ENCODE measurements at places on chromosomes 1 and 21.

DNA sequence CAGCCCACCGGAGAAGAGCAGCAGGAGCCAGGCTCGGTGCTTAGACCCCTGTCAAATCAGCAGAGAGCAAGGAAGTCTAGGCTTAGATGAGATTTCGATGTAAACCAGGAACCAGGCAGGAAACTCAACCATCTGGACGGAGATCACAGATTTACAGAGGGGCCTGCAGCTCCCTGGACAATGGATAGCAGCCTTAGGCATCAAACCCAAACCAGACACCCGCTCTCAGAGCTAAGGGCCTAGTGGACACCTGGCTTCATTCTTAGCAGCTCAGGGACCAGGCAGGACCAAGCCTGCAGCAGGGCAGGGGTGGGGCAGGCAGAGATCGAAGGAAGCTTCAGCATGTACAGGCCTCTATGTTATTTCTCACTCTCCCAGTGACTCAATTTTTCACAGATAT, 127.8 kb upstream of the FMN2 start:
- no peak for DNase-seq

GRCh38 chr21:36241717-36242116, 78.3 kb upstream of the MORC3 start:
- DNase-seq: no peak

DNA sequence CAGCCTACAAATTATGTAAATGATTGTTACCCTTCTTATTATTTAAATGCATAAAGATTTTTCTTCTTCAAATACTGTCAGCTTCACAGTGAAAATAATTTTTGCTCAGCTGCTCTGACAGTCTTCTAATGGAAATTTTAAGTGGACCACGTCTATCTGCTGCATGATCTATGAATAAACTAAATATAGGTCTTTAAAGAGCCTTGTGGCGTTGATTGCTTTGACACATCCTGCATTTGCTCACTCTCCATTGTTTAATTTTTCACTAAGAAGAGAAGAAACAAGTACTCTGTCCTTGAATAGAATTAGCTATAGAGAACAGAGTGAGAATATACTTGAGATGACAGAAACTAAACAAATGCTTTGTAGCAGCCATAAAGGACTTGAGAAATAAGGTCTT, 826.1 kb downstream of the MRPL39 start:
- no peak for DNase-seq

DNA sequence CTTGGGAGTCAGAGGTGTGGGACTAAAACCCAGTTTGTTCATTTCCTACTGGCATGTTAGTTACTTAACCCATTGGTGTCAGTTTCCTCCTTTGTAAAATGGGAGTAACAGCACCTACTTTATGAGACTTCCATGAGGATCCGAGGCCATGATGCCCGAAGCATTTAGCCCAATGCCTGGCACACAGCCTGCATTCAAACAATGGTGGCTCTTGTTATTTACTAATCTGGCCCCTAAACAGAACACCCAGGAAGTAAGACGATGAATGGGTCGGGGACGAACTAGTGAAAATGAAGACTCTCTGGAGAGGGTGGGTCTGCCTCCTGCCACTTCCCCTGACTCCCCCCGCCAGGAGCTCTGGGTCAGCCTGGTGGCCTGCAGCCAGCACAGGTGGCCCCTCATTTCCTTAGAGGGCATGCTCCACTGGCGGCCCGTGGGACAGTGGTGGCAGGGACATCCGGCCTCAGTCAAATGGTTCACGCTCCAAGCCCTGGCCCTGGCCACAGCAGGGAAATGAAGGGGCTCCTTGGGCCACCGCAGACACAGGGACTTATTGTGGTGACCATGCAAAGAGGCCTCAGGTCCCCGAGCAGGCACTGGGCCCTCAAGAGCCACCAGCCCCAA, 9.5 kb upstream of the TAS1R2 start:
- no peak for DNase-seq

DNA sequence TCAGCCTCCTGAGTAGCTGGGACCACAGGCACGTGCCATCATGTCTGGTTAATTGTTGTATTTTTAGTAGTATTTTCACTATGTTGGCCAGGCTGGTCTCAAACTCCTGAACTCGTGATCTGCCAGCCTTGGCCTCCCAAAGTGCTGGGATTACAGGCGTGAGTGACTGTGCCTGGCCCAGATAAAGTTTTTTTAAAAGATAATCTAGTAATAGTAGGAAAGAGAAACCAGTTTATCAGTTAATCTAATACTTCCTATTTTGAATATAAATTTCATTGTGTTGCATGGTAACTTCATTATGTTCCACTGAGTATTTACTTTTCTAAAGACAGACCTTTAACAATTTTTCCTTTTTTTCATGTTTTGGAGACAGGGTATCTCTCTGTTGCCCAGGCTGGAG, 10.0 kb downstream of the RABGAP1L start:
- DNase-seq: no peak

- no peak for DNase-seq
Observed at GRCh38 chr1:53693339-53693738, 45.6 kb downstream of the GLIS1 start.

DNA sequence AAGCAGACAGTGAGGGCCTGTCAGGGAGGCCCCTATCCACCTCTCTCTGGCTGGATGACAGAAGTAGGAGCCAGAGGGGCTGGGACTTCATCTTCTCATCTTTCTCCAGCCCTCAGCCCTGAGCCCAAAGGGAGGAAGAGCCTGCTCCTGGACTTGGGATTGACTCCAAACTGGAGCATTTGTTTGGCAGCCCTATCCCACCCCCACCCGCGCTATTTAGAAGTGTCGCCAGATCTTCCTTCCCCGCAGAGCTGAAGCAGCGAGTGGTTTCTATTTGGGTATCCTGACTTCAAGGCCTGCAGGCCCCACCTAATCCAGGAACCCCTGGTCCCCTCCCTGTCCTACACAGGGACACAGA, 9.6 kb downstream of the NES start:
- no peak for DNase-seq

DNA sequence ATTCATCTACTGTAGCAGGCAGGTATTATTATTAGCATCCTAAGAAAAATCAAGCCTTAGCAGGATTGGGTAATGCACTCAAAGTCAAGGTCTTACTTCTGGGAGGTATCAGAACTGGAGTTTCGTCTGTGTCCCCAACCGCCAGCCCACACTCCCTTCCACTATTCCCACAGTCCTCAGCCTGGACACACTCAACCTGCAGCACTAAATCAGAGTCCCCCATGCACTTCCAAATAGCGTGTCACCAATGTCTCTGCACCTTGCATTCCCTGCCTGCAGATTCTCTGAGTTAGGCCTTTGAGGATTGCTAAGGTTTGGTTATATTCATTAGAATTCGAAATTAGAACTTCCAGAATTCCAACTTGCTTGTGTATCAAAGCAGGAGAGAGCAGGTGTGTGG, 3.9 kb downstream of the LYPD8 start:
- no peak for DNase-seq

- no peak for DNase-seq
Observed at GRCh38 chr1:10620776-10621175, 146.0 kb downstream of the PEX14 start.

DNA sequence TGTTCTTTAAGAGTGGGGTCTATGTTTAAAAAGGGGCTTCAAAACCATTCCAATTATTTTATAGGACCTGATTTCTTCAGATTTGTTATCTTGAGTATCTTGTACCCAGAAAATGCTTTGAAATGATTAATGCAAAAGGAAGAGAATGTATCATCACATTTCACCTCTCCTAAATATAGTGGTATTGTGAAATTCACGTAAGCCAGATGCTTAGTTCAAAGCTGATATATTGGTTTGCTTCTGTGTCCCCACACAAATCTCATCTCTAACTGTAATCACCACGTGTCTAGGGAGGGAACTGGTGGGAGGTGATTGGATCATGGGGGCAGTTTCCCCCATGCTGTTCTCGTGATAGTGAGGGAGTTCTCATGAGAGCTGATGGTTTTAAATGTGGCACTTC, 8.5 kb downstream of the SOAT1 start:
- DNase-seq: no peak

GRCh38 chr1:94599095-94599813, 57.7 kb upstream of the F3 start:
- no peak for DNase-seq

DNA sequence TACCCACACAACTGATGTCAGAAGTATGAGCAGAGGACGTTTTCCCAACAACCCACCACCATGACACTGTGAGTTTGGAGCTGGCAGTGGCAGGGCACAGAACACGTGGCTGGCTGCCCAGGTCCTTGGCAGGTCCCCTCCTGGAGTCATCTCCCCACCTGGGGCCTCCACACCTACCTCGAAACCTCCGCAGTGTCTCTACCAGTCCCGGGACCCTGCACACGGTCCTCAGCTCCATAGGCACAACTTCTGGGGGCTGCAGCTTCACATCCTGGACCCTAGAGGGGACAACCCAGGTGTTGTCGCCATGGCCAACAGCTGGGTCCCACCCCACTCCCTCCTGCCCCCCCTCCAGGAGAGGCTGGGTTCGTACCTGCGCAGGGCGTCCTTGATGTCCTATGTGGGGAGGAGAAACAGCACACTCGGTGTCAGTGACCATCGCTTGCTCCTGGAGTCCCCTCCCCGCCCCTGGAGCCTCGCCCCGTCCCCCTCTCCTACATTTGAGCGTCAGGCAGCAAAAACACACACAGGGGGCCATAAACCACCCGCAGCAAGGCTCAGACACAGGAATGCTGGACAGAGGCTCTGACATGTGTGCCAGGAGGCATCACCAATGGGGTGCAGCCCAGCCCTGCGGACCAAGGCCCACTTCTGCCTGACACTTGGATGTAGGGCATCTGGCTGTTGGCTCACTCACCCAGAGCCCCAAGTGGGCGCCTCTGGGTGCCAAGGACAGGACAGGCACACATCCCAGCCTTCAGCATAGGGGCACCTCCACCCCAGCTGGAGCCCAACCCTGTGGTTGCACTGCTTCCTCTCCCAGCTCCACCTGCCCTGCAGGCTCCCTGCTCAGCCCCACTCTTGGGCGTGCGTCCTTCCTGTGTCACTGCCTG, 9.6 kb downstream of the TRIM11 start:
- DNase-seq: no peak

DNA sequence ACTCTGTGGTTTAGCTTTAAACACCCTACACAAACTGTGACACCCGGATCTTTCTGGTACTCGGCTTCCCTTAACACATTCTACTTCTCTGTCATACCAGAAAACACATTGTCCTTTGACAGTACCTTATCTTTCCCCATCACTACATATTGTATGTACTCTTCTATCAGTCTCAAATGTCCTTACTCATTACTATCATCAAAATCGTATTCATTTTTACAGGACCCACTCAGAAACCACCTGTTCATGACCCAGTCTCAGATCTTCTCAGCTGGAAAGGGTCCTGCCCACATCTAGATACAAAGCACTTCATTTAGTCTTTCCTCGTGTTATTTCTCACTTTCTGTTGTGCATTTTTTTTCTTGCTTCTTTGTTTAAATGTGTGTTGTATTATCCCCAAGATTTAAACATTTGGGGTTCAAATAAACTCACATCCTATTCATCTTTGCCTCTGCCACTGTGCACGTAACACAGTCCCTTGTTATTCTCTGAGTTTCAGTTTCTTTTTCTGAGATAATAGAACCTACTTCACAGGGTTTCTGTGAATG, 27.7 kb downstream of the CD34 start:
- DNase-seq: no peak

DNA sequence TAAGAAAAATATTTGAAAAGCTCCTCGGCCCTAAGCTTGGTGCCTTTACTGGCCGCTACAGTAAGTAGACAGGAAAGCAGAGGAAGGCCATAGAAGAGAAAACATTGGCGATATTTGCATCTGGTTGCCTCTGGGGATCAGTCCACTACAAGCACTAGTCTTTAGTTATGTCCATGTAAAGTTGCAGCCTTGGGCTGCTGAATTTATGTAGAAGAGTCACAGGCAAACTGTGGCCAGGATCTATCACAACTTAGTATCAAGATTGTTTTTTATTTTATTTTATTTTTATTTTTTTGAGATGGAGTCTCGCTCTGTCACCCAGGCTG, 228.7 kb upstream of the CAMK1G start:
- no peak for DNase-seq

- DNase-seq: no peak
Observed at GRCh38 chr1:158333405-158334155, 2.2 kb upstream of the CD1B start.

DNA sequence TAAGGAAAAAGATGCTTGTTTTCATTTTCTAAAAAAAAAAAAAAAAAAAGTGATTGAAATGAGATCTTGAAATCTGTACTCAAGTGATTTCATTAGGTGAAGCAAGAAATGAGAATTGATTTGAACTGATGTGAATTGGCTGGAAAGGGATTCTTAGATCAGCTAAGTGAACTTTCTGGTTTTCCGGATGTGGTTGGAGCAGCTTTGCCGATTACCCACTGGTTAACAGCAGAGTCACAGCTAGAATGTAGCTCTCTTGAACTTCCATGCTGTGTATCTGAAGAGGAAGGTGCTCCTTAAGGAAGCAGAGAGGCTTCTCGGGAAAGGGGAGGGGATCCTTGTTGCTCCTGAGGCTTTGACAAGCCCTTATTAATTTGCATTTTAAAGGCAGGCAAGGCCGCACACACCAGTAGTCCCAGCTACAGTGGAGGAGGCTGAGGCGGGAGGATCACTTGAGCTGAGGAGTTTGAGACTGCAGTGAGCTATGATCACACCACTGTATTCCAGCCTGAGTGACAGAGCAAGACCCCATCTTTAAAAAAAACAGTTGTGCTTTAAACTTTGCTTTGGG, 28.7 kb upstream of the PWP2 start:
- DNase-seq: no peak

- DNase-seq: no peak
Observed at GRCh38 chr1:231940116-231940515, 313.5 kb downstream of the DISC1 start.

DNA sequence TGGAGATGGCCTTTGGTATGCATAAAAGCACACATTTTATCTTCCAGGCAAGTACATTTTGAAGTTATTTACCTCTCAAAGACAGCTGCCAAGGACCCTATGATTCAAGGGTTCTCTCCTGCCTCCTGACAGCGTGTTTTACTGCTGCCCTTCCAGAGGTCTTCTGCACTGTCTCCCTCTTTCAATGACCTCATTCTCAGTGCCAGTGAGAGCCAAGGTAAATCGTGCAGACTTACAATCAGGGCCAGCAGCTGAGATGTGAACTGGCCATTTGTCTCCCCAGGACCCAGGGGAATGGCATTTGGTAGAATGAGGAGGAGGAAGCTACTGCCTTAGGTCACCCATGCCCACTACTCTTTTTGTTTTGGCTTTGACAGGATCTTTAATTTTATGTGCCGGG, 84.2 kb upstream of the FGGY start:
- no peak for DNase-seq

GRCh38 chr1:39901714-39902459, at the start of gene MYCL:
MYCL (minus strand) TSS chr1:39901917; CDS start chr1:39901434, 483 bp downstream.
- DNase-seq: peak; percentile 39

GRCh38 chr1:100757946-100758345, 38.4 kb downstream of the VCAM1 start:
- no peak for DNase-seq

DNA sequence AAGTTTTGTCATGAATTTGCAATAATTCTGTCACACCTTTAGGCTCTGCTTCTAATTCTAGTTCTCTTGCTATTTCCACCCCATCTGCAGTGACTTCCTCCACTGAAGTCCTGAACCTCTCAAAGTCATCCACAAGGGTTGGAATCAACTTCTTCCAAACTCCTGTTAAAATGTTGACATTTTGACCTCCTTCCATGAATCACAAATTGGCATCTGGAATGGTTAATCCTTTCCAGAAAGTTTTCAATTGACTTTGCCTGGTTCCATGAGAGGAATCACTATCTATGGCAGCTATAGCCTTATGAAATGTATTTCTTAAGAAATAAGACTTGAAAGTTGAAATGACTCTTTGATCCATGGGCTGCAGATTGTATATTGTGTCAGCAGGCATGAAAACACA, 19.7 kb upstream of the SFT2D2 start:
- no peak for DNase-seq

GRCh38 chr1:228275430-228276173, 67.8 kb downstream of the OBSCN start:
- peak; percentile 71 for DNase-seq
